ENCODE measurements at places on chromosomes 3 and 15.

DNA sequence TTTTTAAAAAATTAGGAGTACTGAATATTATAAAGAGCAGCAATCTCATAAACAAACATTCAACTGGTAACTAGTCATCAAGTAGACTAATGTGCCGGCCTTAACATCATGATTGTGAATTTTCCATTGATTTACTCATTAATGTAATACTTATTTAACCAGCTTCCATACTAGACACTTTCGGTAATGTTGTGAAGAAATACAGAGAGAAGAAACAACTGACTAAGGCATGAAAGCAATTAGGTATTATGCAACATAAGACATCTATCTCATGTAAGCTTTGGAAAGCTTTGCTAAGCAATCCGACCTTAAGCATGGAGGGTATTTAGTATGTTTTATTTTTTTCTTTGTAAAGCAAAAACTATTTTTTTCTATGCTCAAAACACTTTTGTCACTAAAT is 108.0 kb downstream of the IL1RAP start:
- DNase-seq: no peak

DNA sequence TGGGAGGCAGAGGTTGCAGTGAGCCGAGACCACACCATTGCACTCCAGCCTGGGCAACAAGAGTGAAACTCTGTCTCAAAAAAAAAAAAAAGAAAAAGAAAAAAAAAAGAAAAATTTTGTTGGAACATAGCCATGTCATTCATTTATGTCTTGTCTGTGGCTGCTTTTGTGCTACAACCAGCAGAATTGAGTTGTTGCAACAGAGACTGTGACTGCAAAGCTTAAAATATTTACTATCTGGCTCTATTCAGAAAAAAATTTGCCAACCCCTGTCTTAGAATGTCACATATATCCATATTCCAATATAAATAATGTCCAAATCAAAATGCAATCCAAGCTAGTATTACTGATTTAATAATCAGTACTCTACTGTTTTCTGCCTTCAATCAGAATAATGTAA is 25.1 kb downstream of the CD80 start:
- DNase-seq: no peak

DNA sequence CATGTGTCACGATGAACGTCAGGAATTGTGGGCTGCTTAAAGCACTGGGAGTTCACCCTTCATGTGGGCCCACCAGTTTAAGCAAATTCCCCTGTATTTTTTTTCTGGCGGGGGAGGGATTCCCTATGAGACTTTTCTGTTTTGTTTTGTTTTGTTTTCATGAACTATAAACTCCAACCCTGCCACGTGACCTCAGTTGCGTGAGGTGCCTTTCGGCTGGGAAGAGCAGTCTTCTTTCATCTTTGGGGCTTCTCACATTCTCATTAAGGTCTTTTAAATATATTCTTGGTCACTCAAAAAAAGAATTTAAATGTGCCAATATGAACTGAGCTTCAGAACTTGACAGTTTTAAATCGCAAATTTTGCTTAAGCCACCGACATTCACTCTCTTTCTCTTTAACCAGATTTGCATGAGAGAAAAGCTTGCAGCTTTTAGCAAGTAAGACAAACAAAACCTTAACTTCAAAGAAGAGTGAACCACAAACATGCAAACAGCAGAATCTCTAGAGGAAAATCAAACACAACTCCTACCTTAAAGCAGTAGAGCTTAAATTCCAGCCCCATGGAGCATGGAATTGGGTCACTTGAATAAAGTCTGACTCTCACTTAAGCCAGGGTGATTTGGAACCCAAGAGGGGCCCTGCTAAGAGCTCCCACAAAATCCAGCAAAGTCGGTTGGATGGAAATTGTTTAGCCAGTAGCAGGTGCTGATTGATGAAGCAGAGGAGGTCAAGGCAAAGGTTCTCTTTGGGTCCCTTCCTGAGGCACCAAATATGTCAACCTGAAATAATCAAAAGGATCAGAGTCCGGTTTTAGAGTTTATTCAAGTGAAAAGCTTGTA is 699.8 kb upstream of the GBE1 start:
- peak; percentile 5 for DNase-seq

DNA sequence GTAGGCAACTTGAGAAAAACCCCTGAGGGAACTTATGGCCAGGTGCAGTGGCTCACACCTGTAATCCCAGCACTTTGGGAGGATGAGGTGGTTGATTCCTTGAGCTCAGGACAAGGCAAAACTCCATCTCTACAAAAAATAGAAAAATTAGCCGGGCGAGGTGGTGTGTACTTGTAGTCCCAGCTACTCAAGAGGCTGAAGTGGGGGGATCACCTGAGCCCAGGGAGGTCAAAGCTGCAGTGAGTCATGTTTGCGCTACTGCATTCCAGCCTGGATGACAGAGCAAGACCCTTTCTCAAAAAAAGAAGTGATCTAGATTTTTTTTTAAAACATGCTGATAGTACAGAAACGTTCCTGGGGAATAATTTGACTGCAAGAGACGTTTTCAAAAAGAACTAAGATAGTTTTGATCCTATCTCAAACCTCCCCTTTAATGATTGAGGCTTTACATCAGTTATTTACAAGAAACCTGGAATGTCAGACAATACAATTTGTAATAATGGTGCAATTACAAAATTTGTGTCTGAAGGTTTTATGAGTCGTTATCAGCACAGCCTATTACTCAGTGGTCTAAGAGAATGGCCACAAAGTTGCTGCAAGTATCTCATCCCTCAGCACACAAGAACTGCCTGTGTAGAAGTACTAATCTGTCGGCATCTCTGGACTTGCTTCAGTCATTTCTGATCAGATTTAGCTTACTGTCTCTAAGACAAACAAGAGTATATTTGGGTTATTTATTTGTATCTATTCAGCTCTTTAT is 32.2 kb upstream of the KLHL25 start:
- DNase-seq: no peak

DNA sequence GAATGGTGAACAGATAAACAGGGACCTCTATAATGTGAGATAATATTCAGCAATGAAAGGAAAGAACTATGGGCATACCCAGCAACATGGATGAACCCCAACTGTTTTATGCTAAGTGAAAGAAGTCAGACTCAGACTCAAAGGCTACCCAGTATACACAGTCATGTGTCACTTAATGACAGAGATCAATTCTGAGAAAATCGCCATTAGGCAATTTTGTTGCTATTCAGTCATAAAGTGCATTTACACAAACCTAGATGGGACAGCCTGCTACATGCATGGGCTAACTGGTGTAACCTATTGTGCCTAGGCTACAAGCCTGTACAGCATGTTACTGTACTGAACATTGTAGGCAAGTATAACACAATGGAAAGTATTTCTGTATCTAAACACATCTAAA is 76.5 kb downstream of the B3GNT5 start:
- no peak for DNase-seq

DNA sequence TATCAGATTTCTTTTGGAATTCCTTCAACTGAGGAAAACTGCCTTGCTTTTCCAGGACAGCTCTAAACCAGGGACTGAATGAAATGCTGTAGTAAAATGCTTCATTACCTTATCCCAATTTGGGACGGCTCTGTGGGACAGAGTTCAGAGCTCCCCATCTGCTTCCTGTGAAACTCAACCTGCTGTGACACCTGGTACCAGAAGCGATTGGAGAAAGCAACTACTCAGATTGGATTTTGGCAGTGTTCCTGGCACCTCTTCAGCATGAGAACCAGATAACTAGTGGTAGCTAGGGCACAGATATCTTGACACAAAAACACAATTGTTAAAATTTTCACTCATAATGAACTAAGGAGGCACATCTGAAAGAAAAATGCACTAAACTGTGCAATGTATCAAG is 539.1 kb downstream of the SI start:
- DNase-seq: no peak

GRCh38 chr15:88342666-88343065 is 86.1 kb upstream of the NTRK3 start:
- no peak for DNase-seq

DNA sequence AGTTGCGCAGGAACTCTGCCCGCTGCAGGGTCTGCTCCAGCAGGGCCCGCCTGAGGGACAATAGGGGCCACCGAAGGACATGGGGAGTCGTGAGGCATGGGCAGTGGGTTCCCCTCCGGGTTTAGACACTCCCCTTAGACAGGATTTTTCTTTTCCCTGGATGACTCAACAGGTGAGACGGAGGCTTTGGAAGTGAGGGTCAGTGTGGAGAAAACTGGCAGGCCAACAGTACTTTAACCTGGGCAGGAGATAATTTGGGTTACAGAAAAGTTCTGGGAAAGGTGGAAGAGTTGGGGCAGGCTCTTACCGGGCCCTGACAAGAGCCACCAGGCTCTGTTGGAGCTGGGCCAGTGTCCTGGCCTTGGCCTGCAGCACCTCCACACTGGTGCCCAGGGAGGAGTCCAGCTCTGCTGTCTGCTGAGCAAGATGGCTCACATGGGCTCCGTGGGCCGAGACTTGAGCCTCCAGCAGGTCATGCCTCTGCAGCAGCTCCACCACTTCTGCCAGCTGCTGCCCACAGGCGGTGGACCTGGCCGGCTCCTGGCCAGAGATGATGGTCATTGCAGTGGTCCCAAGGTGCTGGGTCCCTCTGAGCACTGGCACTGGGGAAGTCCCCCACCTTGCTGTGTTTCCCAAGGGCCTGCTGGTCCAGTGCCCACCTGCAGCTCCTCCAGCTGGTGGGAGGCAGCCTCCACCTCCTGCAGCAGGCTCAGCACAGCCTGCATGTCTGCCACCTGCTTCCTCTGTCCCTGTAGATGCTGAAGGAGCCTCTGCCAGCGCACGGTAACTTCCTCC is 11.0 kb downstream of the SPTBN5 start:
- no peak for DNase-seq

- no peak for DNase-seq
These were observed 398.0 kb downstream of the OTOL1 start for GRCh38 chr3:161894657-161895056.

DNA sequence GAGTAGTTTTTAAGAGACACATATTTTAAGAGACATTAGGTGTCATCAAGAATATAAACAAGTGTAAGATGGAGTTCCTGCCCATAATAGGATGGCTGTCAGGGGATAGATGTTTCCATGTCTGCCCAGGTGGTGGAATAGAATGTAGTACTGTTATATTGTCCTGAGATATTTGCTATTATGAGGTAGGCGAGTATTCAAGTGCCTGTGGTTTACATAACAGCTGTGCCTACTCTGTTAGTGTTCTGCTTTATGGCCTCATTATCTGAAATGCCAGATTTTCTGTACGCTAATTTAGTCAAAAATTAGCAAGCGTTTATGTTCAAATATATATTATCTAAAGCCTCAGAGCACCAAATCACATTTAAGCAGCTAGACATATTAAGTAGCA is 360.2 kb upstream of the ROPN1 start:
- no peak for DNase-seq

- peak; percentile 84 for DNase-seq
These were observed 301.5 kb downstream of the PYDC2 start for GRCh38 chr3:191762323-191762960.

- no peak for DNase-seq
These were observed 720.5 kb upstream of the ALCAM start for GRCh38 chr3:104646196-104646595.
